Chondrocyte (in vitro differentiated cells): ENCODE measurements at places on chromosomes 11 and 22. TPM values are rescaled to one million over a fixed set of nuclear protein-coding genes. Genes with fewer than 3 reads are reported as not detected.

The LRRC56 gene
- total RNA-seq, result 2.6 to 2.9 TPM (median 2.7 TPM) in 3 replicates

DNA sequence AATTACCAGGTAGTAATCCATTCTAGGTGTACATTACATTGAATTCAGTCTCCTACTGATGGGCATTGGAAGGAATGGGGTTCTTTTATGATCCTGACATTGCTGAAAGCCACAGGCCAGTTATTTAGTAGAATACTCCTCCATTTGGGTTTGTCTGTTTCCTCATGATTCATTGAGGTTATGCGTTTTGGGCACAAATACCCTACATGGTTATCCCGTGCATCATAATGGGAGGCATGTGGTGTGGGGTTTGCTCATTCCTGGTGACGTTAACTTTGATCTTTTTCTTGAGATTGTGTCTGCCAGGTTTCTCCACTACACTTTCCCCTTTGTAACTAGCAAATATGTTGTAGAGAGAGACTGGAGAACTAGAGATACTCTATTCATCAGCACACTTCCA lies 5.5 kb downstream of the FOLR3 start:
- no peak for DNase-seq

DNA sequence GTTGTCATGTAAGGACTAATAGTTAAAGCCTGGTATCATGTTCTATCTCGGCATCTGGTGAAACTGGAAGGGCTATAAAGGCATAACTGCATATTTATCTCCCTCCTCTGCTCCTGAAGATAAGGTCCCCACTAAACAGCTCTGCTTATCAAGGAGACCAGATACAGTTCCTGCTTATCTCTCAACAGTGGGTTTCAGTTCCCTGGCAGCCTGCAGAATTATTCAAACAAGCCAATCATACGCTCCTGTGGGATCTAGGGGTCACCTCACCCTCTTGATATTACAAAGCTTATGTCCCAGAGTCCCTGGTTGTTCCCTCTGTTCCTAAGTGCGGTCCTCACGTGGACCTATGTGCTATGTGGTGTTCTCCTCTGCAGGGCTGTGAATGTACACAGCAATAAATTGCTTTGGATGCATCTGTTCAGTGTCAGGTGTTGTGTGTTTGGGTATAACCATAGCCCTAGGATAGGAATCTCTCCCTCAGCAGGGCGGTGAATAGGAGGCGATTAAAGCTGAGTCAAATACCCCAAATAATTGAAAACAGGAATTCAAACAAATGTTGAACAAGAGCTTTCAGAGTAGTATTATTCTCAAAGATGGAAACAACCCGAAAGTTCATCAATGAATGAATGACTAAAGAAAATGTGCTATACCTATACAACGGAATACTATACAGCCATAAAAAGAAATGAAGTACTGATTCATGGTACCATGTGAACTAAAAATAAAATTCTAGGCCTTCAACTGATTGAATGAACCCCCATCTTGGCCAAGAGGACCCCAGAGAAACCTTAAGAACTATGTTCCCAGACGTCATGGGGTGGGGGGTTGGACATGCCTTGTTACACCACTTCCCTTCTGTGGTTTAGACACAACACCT lies 3.1 kb upstream of the OOSP4A start:
- no peak for DNase-seq

- DNase-seq, result no peak
Observed at GRCh38 chr11:111310723-111311122, 12.4 kb downstream of the POU2AF3 start.

DNA sequence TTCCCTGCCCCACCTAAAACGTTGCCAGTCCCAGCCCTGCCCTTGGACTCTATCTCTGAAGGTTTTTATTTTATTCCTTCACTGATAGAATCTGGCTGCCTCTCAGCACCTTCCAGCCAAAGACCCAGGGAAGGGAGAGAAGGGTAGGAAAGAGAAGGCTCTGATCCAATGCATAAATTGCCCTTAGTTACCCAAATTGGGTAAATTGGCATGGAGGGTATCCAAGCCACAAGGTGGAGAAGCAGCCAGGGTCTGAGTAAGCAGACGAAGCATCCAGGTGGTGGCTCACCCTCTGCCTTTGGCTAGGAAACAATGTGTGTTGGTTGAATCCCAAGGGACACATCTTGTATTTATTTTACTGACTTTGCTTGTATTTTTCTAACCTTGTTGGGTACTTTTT lies 89.0 kb downstream of the FEZ1 start:
- no peak for DNase-seq

The FGF4 gene
- not detected in 3 replicates for total RNA-seq

- DNase-seq, result no peak
Observed at GRCh38 chr11:62926680-62927455, 5.7 kb upstream of the CHRM1 start.

The SCGB1A1 gene
- not detected in 3 replicates for total RNA-seq

- no peak for DNase-seq
Observed at GRCh38 chr11:133693110-133693509, 152.2 kb downstream of the SPATA19 start.

DNA sequence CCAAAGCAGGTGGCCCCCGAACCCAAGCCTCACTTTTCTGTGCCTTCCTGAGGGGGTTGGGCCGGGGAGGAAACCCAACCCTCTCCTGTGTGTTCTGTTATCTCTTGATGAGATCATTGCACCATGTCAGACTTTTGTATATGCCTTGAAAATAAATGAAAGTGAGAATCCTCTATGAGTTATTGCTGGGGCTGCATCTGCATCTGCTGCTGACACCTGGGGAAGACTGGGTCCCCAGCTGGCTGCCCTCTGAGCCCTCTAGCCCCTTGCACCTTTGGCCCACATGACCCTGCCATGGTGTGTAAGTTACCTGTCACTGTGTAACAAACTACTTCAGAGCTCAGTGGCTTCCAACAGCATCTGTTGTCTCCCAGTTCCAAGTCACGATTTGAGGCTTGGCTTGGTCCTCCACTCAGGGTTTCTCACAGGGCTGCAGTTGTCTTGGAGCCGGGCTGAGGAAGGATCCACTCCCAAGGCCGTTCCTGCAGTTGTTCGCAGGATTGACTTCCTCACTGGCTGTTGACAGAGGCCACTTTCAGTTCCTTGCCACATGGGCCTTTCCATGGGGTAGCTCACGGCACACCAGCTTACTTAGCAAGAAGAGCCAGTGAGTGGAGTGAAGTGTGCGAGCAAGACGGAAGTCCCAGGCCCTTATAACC lies 13.5 kb upstream of the UVRAG start:
- DNase-seq, result no peak

- DNase-seq, result no peak
Observed at GRCh38 chr11:132770829-132771530, 761.3 kb downstream of the OPCML start.

The PNPLA3 gene
- 2.5 to 3.5 TPM (median 2.5 TPM) in 3 replicates for total RNA-seq

- no peak for DNase-seq
Observed at GRCh38 chr11:65329944-65330403, 3.7 kb upstream of the DPF2 start.

The ELFN2 gene
- total RNA-seq, result 0.65 to 1.2 TPM (median 1.1 TPM) in 3 replicates

DNA sequence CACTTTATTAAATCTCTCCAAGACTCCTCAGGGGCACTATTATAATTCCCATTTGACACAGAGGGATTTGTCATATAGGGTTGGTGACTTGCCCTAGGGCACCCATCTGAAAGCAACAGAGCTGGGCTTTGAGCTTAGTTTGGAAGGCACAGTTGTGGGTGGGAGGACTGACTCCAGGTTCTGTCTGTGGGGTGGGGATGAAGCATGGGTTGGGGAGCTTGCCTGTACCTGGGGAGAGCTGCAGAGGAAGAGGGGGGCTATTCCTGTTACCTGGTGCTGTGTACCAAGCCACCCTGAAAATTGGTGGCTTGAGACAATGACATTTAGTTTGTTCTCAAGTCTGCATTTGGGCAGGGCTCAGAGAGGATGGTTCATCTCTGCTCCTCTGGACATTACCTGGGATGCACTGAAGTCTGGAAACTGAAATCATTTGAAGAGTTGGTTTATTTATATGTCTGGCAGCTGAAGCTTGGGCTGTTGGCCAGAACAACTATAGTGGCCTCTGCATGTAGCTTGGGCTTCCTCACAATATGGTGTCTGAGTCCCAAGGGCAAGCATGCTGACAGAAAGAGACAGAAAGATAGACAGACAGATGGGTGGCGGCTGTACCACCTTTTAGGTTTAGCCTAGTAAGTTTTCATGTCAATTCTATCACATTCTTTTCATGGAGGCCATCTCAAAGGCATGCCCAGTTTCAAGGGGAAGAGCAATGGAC lies 44.9 kb downstream of the LRRC32 start:
- no peak for DNase-seq

- no peak for DNase-seq
Observed at GRCh38 chr11:103051981-103052380, 40.0 kb downstream of the DCUN1D5 start.

GRCh38 chr11:129375751-129376657 lies at the start of gene BARX2:
Gene BARX2 (plus strand): TSS chr11:129375848. CDS start chr11:129376036, 188 bp downstream.
- no peak for DNase-seq

DNA sequence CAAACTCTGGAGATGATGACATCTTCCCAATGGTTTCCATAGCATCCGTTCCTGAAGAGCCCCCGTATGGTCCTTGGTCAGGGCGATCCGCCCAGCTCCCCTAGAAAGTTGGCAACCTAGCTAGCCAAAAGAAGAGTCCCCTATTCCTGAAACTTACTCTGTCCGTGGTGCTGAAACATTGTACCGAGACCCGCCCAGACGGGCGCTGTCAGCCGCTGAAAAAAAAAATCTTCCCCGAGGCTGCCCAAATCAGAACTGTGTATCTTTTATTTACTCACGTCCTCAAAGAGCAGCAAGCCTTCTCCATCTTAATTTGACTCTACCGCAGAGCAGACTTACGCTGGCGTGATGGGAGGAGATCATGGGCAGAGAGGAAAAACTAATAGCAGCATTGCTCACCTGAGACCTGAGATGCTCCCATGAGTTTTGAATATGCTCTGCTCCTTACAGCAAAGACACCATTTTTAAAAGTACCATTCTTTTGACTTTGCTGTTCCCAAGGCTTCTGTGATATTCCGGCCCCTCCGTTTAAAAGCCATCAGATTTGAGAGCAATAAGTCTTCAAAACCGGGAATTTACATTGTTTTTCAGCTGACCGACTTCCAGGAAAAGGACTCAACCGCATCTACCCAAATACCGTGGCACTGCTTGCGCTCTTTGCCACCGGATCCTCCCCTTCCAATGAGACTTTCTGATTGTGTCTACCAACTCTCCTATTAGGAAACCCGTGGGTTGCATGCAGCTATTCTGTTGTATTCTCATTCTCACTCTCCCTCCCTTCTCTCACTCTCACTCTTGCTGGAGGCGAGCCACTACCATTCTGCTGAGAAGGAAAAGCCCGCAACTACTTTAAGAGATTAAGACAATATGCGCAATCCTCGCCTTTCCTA lies at the start of gene SLC17A6:
SLC17A6 (plus strand) TSS at position 786 of the 890 bp plus-strand sequence. CDS start 153 bp downstream, outside the sequence.
- DNase-seq, result no peak

GRCh38 chr22:46691571-46691970 lies 46.5 kb downstream of the CERK start:
- peak; percentile 37 for DNase-seq

- DNase-seq, result no peak
Observed at GRCh38 chr11:4991060-4991459, 3.6 kb upstream of the OR51L1 start.

GRCh38 chr22:21760640-21761039 lies 25.0 kb upstream of the YPEL1 start:
- no peak for DNase-seq

DNA sequence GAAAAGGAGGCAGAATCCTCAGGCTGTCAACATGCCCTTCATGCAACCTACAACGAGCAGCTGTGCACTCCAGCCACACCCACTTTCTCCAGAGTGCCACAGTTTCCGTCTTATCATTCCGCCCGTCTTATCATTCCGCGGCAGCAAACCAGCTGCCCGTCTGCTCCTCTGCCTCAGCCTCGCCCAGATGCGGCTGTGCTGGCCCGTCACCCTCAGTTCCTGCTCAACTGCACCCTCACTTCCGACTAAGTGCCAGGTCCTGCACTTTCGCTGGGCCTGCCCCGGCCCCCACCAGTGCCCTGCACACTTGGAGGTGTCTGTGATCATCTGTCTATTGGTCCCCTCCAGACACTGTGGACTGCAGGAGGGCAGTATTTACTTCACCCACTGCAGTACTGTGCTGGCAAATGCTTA lies 43.7 kb downstream of the MICAL3 start:
- no peak for DNase-seq

GRCh38 chr11:61971248-61972111 lies 4.0 kb upstream of the FTH1 start:
- DNase-seq, result peak; percentile 97

The VSTM5 gene
- total RNA-seq, result not detected in 3 replicates

DNA sequence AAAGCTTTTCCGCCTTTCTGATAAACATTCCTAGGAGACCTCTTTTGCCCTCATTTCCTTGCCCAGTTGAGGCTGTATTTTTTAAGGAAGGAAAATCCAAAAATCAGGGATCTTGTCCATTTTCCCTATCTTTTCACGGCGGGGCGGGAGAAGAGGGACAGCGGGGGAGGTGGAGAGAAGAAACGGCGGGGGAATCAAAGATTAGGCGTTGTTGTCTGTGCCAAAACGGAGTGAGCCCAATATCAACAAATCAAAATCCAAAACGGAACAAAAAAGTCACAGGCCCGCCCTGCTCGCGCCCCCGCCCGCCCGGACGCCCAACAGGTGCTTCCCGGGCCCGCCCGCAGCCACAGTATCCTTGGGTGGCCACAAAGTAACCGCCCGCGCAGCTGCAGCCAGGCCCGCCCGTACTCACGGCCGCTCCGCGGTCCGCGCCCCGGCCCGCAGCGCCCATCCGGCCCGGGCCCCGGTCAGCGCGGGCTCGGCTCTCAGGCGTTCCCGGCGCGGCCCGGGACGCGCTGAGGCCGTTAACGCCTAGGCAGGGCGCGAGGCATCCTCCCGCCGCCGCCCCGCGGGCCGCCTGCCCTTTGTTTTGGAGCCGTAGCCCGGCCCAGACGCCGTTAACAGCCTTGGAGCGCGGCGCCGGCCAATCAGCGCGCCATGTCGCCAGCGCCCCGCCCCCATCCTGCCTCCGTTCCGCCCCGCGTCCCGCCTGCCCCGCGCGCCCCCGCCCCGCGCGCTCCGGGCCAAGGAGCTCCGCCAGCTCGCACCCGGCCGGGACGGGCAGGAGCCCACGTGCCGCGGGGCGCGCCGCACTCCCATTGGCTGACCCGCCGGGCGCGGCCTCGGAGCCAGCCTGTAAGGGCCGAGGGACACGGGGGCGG lies at the start of gene YPEL1:
YPEL1 (minus strand) TSS at position 595 of the 884 bp plus-strand sequence. CDS start 25,050 bp downstream, outside the sequence.
- peak; percentile 98 for DNase-seq

The CCDC81 gene
- total RNA-seq, result 1.7 to 9.6 TPM (median 8.5 TPM) in 3 replicates

GRCh38 chr22:50729391-50730012 lies 8.5 kb upstream of the ACR start:
- DNase-seq, result peak; percentile 86

GRCh38 chr11:128400382-128401203 lies 186.8 kb downstream of the ETS1 start:
- DNase-seq, result no peak

- no peak for DNase-seq
Observed at GRCh38 chr22:29718949-29719898, 579 bp upstream of the CABP7 start.

The RAB38 gene
- total RNA-seq, result not detected in 3 replicates
